ENCODE measurements at places on chromosomes 7 and 10. TPM values are rescaled to one million over a fixed set of nuclear protein-coding genes. Genes with fewer than 3 reads are reported as not detected.

GRCh38 chr7:1152492-1152891 is 7.5 kb downstream of the ZFAND2A start:
- peaks cover 80% of the 10 kb centered on the region for H3K36me3 ChIP-seq
- H3K4me3 ChIP-seq = no peak overlapping the region
- DNase-seq = no peak
- no peaks in the 10 kb centered on the region for H3K27me3 ChIP-seq

- no peaks in the 10 kb centered on the region for H3K36me3 ChIP-seq
- no peak overlapping the region for H3K27ac ChIP-seq
- H3K4me3 ChIP-seq = no peak overlapping the region
- H3K27me3 ChIP-seq = no peaks in the 10 kb centered on the region
- no peak for DNase-seq
These were observed 11.2 kb upstream of the ARPC1A start for GRCh38 chr7:99314504-99314903.

Gene SORCS3
- not detected for total RNA-seq

- H3K4me1 ChIP-seq = peaks cover 86% of the 10 kb centered on the region
- no peak overlapping the region for H3K4me3 ChIP-seq
- H3K36me3 ChIP-seq = no peaks in the 10 kb centered on the region
- H3K27ac ChIP-seq = no peak overlapping the region
These were observed 23.5 kb downstream of the OGDH start for GRCh38 chr7:44629829-44630522.

Gene RNF32
- not detected for total RNA-seq

Gene SPACDR
- not detected for total RNA-seq

DNA sequence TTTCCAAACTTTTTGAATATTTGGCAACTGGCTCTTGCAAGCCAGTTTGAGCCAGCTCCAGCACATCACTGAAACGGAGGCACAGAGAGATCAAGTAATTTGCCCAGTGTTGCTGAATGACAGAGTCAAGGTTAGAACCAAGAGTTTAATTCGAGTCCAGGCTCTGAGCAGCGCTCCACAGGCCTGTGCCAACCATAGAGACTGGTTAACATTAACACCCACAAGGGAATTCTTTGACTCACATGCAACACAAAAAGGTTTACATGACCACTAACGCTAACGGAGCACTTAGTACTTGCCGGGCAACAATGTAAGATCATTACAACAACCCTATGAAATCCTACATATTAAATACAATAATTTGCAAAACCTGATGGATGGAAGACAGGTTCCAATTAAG is 1.5 kb downstream of the RGS10 start:
- DNase-seq = no peak
- no peaks in the 10 kb centered on the region for H3K36me3 ChIP-seq
- H3K4me1 ChIP-seq = no peaks in the 10 kb centered on the region
- H3K4me3 ChIP-seq = peak overlapping the region; percentile 64
- no peak overlapping the region for H3K27ac ChIP-seq

- peaks cover 4% of the 10 kb centered on the region for H3K36me3 ChIP-seq
- H3K4me3 ChIP-seq = peak overlapping the region; percentile 77
- peak overlapping the region; percentile 98 for H3K27ac ChIP-seq
- H3K4me1 ChIP-seq = peaks cover 26% of the 10 kb centered on the region
- no peaks in the 10 kb centered on the region for H3K27me3 ChIP-seq
- DNase-seq = peak; percentile 46
These were observed 486 bp downstream of the HIPK2 start for GRCh38 chr7:139777133-139777891.

DNA sequence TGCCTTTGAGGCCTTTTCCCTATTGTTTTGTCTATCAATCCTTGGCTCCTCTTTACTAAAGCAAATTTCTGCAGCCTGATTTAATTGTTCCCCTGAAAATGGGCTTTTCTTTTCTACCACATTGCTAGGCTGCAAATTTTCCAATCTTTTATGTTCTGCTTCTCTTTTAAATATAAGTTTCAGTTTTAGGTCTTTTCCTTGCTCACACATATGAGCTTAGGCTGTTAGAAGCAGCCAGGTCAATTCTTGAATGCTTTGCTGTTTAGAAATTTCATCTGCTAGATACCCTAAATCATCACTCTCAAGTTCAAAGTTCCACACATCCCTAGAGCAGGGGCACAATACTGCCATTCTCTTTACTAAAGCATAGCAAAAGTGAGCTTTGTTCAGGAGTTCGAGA is 159.6 kb downstream of the ARL4A start:
- H3K4me1 ChIP-seq = no peaks in the 10 kb centered on the region
- H3K27ac ChIP-seq = no peak overlapping the region
- H3K4me3 ChIP-seq = no peak overlapping the region
- H3K36me3 ChIP-seq = no peaks in the 10 kb centered on the region
- no peak for DNase-seq
- H3K27me3 ChIP-seq = no peaks in the 10 kb centered on the region

Gene DOCK1
- 25.5 TPM for total RNA-seq

DNA sequence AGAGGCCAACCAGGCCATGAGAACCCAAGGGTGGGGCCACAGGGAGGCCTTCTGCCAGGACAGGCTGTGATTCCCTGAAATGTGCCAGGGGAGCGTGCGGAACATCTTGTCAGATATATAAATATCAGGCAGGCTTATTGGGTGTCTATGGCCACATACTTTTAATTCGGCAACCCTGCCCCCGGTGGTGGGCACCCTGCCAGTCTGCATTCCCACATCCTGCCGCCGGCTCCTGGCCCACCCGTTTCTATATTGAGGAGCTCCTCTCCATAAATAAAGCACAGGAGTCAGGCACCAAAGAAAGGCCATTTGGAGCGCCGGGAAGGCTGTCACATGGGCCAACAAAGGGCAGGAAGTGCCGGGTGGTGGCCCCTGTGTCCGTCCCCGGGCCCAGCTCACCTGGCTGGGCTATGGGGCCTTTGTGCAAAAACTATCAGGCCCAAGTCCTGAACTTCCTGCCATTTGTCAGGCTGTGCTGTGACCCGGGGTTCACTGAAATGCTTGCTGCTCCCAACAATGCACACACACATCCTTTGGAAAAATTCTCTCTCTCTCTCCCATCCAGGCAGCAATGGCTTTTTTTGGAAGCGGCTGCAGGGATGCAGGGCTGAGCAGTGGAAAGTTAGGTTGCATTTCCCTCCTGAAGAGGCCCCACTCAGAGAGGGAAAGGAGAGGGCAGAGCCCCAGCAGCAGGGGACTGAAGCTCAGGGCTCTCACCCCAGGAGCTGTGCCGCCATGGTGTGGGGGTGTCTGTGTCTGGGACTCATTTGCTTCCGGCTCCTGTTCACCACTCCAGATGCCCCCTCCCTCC is 25.0 kb upstream of the PODXL start:
- no peaks in the 10 kb centered on the region for H3K36me3 ChIP-seq
- H3K4me3 ChIP-seq = no peak overlapping the region
- H3K27ac ChIP-seq = peak overlapping the region; percentile 92
- H3K27me3 ChIP-seq = no peaks in the 10 kb centered on the region
- peaks cover 18% of the 10 kb centered on the region for H3K4me1 ChIP-seq

DNA sequence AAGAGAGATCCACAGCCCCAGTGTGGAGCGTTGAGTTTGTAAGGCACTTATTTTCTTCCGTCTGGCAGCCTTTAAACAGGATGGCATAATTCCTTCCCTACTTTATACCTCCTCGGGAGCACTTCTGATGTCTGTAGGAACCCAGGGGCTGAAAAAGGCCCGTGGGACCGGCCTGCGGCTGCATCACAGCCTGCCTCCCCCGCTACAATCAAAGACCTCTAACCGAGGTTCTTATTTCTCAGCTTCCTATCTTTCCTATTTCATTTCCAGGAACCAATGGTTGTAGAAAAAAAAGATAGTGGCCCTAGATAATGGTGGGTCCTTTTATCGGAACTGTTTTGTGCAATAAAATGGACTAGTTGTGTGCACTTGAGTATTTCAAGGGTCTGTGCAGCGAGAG is 4.1 kb upstream of the CTBP2 start:
- no peaks in the 10 kb centered on the region for H3K27me3 ChIP-seq
- DNase-seq = no peak
- H3K4me3 ChIP-seq = no peak overlapping the region
- peaks cover 2% of the 10 kb centered on the region for H3K4me1 ChIP-seq

DNA sequence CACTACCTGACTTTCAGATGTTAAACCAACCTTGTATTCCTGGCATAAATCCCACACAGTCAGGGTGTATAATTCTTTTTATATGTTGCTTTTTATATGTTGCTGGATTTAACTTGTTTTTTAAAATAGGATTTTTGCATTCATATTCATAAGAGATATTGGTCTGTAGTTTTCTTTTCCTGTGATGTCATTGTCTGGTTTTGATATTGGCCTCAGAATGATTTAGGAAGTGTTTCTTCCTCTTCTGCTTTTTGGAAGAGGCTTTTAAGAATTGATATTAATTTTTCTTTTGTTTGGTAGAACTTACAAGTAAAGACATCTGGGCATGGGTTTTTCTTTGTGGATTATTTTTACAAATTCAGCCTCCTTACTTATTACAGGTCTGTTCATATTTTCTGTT is 93.1 kb downstream of the CARD11 start:
- H3K27me3 ChIP-seq = no peaks in the 10 kb centered on the region
- no peak for DNase-seq
- H3K4me1 ChIP-seq = no peaks in the 10 kb centered on the region
- H3K36me3 ChIP-seq = no peaks in the 10 kb centered on the region
- no peak overlapping the region for H3K4me3 ChIP-seq

- H3K27ac ChIP-seq = no peak overlapping the region
- H3K4me1 ChIP-seq = no peaks in the 10 kb centered on the region
- H3K4me3 ChIP-seq = no peak overlapping the region
- no peaks in the 10 kb centered on the region for H3K36me3 ChIP-seq
These were observed 365.8 kb downstream of the FGFR2 start for GRCh38 chr10:121232494-121232893.

DNA sequence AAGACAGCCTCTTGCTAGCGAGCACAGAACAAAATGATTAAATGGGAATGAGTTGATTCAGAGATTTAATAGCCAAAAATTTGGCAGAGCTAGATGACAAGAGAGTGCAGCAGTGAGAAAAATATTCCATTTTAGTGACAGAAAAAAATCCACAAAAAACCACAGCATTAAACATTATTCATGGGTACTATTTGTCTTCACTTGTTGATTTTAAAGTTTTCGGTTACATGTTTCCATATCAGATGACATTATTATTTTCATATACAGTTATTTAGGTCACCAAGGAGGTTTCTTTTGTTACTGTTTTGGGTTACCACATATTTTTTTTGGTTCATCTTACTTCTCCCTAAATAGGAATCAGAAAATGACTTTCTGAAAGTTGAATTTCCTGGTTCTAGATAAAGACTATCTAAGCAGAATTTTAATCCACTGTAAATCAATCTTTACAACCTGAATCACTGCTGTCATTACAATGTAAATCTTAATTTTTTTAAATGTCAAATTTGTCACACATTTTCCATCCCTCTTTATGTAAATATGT is 87.9 kb downstream of the SVIL start:
- no peak overlapping the region for H3K4me3 ChIP-seq
- no peak for DNase-seq
- H3K27ac ChIP-seq = no peak overlapping the region
- H3K4me1 ChIP-seq = peaks cover 28% of the 10 kb centered on the region
- H3K36me3 ChIP-seq = peaks cover 45% of the 10 kb centered on the region

Gene SFTPA2
- not detected for total RNA-seq

Gene CPVL
- 68.8 TPM for total RNA-seq

GRCh38 chr10:4246881-4247358 is 461.9 kb upstream of the KLF6 start:
- H3K4me3 ChIP-seq = no peak overlapping the region
- peak overlapping the region; percentile 88 for H3K27ac ChIP-seq
- no peak for DNase-seq
- peaks cover 9% of the 10 kb centered on the region for H3K4me1 ChIP-seq

- no peak for DNase-seq
- no peaks in the 10 kb centered on the region for H3K4me1 ChIP-seq
- H3K4me3 ChIP-seq = no peak overlapping the region
- H3K36me3 ChIP-seq = no peaks in the 10 kb centered on the region
These were observed 269.1 kb downstream of the ZNF248 start for GRCh38 chr10:37588299-37588698.

DNA sequence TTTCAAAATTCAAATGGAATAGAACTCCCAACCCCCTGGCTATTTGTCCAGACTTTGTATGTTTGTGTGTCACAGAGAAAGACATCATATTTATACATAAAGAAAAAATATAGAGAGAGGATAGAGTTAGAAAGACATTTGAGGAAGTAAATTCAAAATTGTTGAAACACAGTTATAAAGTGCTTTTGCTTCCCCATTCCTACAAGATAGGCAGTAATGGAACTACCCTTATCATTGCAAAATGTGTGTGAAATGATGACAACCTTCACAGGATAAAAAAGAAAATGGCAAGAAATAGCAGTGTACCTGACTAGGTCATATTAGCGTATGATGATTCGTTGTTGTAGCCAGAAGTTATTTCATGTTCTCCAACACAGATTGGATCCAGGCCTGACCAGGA is 63.1 kb downstream of the FZD1 start:
- no peak overlapping the region for H3K4me3 ChIP-seq
- DNase-seq = no peak
- no peaks in the 10 kb centered on the region for H3K27me3 ChIP-seq
- no peaks in the 10 kb centered on the region for H3K36me3 ChIP-seq
- no peak overlapping the region for H3K27ac ChIP-seq
- no peaks in the 10 kb centered on the region for H3K4me1 ChIP-seq
